ENCODE measurements at places on chromosomes 7 and 10.

GRCh38 chr10:124477614-124478363, 16.2 kb downstream of the LHPP start:
- no peak for DNase-seq

DNA sequence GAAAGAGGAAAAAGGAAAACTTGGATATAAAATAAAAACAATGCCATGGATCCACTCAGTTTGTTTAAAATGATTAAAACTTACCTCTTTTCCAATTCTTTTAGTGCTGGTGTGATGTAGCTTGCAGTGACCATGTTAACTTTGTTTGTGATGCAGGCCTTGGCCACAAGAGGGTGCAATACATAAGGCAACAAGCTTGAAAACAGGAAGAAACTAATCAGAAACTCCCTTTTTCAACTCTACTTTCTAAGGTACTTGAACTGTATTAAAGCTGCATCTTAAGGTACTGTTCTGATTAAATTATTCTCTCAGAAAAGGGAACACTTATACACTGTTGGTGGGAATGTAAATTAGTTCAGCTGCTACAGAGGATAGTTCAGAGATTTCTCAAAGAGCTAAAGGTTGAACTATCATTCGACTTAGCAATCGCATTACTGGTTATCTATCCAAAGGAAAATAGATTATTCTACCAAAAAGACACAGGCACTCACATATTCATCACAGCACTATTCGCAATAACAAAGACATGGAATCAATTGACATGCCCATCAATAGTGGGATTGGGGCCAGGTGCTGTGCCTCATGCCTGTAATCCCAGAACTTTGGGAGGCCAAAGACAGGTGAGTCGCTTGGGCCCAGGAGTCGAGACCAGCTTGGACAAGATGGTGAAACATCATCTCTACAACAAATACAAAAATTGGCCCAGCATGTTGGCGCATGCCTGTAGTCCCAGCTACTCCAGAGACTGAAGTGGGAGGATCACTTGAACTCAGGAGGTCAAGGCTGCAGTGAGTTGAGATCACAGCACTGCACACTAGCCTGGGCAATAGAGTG, 50.9 kb downstream of the AASS start:
- peak; percentile 39 for DNase-seq

GRCh38 chr7:133491846-133492652, 239.2 kb downstream of the EXOC4 start:
- no peak for DNase-seq

GRCh38 chr7:69773535-69774225, 175.4 kb downstream of the AUTS2 start:
- DNase-seq = no peak

DNA sequence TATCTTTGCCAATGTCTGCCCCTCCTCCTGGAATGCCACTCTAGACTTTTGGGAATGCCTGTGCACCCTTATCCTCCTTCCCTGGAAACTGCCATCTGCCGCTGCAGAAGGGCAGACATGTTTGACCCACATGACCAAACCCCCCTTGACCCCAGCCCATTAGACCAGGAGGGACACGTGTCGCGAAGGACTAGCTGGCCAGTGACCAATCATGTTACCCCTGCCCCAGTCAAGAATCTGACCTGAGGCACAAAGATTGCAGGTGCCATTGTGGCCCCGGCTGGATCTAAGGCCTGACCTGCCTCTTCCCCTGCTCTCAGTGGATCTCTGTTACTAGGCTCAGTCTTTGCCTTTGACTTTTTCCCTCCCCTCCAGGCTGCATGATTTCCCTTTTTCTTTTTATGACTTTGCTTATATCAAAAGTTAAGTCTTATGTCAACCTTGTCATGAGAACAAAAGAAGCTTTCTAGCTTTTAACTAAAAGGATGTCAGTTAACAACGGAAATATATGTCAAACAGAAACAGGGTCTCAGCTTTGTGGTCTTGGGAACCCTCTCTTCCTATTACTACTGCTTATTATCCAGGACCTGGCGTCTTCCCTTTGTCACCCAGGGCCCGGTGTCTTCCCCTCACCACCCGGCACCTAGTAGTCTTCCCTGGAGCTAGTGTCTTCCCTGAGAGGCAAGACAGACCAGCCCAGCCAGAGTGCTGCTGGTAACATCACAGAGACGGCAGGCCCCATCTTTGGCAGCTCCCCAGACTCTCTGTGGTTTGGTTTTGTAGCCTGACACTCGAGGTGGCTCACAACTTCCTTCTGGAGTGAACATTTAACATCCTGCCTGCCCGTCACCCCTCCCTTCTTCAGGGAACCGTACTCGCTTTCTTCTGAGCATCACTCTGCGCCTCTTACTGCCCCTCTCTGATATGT, 24.4 kb upstream of the PPIF start:
- DNase-seq = no peak

DNA sequence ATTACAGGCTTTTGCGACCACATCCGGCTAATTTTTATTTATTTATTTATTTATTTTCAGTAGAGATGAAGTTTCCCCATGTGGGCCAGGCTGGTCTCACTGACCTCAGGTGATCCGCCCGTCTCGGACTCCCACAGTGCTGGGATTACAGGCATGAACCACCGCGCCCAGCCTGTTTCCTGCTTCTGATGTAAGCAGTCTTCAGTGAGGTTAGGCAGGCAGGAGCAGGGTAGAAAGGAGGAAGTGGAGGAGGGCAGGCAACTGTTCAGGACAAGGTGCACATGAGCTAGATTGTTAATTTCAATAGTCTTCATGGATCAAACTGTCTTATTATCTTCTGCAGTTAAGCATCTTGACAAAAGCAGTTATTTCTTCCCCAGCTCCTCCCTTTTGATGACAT, 605.0 kb downstream of the CCSER2 start:
- DNase-seq = no peak

GRCh38 chr7:50228148-50228547, 76.4 kb upstream of the IKZF1 start:
- no peak for DNase-seq

- DNase-seq = no peak
Measured at GRCh38 chr7:24323961-24324480, 40.0 kb downstream of the NPY start.

GRCh38 chr10:33793793-33794192, 459.3 kb upstream of the NRP1 start:
- DNase-seq = no peak

DNA sequence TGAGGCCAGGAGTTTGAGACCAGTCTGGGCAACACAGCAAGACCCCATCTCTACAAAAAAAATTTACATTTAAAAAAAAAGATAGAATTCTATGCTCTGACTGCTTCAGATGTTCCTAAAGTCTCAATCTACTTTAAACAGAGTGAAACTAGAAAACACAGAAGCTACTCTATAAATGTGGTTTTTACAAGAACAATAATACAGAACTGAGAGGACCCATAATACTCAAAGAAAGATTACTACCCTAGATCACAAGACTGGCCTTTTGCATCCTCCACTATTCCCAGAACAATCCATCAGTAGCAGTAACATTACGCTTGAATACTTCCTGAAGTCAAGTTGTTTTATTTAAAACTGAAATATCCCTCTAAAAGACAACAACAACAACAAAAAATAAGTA, 119.4 kb downstream of the ZFAND4 start:
- DNase-seq = no peak

- no peak for DNase-seq
Measured at GRCh38 chr7:28582226-28582625, 169.9 kb downstream of the CREB5 start.

DNA sequence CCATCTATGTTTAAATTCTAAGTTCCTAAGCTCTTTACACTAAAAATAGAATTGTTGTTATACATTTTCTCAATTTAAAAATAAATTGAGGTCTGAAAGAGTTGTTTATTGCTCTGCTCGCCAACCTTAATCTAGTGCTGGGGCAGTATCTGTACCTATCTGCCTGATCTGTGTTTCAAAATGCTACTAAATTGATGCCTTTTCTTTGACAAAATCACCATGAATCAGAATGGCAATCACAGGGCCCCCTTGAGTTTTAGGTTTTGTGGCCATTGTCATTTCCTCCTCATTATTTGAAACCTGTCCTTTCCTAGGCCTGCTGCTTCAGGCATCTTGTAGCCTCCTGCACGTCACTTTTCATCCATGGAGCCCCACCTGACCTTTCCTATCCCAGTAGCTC, 301.5 kb downstream of the EXOC4 start:
- no peak for DNase-seq

- no peak for DNase-seq
Measured at GRCh38 chr7:100949227-100949932, at the start of gene MUC3A. Gene MUC3A, plus strand, starts transcription at chr7:100949534. Its CDS starts 91 bp downstream, at chr7:100949625.

DNA sequence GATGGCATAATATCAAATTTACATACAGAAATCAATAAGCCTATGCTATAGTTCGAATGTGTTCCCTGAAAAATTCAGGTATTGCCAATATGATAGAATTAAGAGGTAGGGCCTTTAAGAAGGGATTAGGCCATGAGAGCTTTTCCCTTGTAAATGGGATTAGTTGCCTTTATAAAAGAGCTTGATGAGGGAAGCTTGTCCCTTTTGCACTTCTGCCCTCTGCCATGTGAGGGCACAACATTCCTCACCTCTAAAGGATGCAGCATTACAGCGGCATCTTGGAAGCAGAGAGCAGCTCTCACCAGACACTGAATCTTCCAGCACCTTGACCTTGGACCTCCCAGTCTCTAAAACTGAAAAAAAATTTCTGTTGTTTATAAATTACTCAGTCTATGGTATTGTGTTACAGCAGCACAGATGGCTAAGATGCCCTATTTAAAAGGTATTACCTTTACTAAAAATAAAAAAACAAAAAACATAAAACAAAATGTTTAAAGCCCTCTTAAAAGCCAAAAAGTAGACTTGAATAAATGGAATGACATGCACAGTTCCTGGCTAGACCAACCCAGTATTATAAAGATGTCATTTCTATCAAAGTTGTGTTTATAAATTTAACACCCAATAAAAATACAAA, 909.6 kb downstream of the REEP3 start:
- no peak for DNase-seq

DNA sequence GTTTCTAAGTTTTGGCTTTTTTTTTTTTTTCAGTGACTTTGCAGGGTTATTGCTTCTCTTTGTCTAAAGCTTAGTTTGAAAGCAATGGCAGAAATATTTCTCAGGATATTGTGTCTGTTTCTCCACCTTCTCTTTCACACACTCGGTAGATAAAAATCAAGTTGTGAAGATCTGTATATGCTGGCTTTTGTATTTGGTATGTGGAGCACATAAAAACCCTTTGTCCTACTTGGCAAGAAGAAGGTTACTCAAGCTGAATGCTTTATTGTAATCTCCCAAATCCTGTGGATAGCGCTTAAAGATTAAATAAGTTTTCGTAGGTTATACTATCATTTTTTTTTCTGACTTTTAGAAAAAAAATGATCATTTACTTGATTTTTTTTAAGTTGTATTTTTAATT, 172.4 kb downstream of the CDCA7L start:
- no peak for DNase-seq
